ENCODE measurements at places on chromosomes 3 and 15.

- DNase-seq, result no peak
Observed at GRCh38 chr3:98681486-98681885, 81.7 kb upstream of the ST3GAL6 start.

- peak; percentile 54 for DNase-seq
Observed at GRCh38 chr15:58212909-58213526, 74.8 kb downstream of the AQP9 start.

DNA sequence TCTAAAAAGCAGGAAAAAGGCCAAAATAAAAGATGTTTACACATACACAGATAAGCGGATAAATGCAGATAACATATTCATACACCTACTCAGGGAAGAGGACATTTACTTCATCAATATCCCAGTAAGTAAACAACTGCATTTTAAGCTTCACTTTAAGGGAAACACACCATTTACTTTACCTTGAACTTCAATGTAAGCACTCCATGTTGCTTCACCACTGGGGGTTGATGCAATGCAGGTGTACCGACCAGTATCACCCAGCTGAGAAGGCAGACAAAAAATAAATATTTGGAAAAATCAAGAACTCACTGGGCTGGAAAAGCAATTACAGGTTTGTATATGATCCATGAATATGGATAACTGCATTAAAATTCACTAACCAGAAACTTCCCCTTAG, 1099.5 kb downstream of the ROBO1 start:
- DNase-seq, result peak; percentile 39

DNA sequence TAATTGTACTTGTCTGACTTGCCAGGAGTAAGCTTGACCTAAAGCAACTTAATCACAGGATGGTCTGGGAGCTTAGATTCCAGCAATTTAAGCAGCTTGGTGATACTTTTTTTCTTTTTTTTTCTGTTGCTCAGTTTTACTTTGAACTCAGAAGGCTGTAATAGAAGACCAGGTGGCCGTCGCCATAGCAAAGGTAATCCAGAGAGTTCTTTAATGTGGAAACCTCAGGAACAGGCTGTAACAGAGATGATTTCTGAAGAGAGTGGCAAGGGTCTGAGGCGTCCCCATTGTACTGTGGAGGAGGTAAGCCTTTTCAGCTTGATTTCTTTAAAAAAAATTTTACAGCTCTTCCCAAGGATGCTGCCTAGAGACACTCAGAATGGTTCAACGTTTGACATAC, 20.1 kb downstream of the SENP2 start:
- DNase-seq, result no peak

DNA sequence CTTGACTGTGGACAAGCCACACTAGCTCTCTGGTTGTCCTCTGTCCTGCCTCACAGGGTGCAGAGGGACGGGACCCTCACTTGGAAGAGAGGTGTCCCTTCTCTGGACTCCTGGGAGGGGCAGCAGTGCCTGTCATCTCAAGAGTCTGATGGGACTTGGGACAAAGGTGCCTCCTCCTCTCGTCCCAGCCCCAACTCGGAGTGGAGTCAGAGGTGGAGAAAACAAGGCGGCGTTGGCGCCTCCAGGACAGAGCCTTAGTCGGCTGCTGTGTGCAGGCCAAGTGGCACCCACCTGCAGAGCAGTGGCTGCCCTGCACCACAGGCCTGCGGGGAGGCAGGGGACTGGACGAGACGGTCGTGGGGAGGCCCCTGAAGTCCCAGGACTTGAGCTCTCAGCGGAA, 9.4 kb upstream of the SEC13 start:
- no peak for DNase-seq

DNA sequence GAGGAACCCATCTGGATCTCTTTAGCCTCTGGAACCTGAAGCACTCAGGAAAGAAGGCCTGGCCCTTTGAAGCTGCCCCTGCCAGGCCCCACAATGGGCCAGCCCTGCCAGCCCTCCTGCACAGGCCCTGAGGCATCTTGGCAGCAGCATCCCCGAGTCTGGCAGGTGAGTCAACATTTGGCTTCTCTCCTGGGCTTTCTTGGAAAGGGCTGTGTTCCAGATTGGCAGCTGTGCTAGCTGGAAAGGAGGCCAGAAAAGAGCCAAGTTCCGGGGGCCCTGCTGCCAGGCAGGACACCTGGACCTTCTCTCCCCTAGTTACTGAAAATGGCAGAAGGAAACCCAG, 187.2 kb downstream of the SHQ1 start:
- peak; percentile 78 for DNase-seq

- DNase-seq, result no peak
Observed at GRCh38 chr3:172208586-172209332, 169.4 kb downstream of the FNDC3B start.

DNA sequence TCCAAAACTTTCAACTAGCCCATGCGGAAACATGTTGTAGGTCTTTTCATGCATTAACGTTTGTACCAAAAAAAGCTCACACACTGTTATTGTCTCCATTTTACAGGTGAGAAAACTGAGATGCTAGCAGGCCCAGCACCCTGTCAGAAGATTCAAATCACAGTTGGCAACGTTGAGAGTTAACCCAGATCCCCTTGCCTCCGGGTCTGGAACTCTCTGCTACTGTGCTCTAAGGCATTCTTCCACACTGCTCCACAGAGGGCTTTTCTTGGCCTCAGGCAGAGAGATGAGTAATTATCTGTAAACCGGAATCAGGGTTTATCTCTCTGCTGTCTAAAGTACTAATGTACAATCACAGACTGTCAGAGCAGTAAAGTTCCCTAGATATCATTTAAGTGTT, 186.0 kb upstream of the LPP start:
- DNase-seq, result no peak

DNA sequence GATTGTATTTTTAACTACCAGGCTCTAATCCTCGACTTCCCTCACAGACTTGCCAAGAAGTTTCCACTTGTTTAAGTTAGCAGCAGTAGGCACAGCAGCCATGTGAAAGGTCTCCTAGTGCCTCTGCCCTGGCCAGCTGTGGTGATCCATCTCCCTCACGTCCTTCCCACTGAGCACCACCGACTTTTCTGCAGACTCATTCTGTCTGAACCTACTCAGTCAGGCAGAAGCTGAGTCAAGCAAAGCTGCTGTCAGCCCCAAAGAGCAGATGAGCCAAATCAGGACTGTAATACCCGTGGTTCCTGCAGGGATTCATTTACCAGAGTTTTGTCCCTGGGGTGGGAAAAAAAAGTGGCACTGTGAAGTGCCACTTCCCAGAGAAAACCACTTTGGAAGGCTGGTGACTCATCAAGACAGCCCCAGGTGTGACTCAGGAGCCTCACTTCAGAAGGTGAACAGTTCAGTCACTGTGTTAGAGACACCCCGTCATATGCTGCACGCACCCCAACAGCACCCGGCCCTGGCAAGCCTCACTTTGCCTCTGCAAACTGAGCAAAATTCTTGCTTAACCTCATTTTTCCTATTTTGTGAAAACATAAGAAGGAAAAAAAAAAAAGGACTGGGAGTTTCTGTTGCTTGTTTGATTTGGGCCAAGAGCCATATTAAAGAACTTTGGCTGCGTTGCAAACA, 76.0 kb downstream of the WWTR1 start:
- no peak for DNase-seq

- DNase-seq, result no peak
Observed at GRCh38 chr15:63582718-63583426, 14.3 kb upstream of the FBXL22 start.

DNA sequence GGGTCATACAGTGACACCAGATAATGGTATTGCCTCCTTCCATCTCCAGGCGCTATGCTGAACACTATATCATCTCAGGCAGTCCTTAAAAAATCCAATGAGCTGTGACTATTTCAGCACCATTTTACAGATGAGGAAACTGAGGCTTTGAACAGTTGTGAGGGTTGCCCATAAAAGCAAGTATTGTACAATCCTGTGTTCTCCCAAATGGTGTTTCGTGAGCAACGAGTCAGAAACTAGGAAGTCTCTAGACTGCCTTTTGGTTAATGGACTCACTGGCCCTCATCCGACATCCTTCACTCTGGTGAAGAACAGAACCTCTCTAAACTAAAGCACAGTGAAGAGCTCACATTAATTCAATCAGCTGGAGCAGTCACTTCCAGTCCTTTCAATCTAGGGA, 61.8 kb downstream of the ATP8B4 start:
- no peak for DNase-seq

GRCh38 chr3:44969154-44969827, 6.7 kb downstream of the ZDHHC3 start:
- DNase-seq, result no peak

DNA sequence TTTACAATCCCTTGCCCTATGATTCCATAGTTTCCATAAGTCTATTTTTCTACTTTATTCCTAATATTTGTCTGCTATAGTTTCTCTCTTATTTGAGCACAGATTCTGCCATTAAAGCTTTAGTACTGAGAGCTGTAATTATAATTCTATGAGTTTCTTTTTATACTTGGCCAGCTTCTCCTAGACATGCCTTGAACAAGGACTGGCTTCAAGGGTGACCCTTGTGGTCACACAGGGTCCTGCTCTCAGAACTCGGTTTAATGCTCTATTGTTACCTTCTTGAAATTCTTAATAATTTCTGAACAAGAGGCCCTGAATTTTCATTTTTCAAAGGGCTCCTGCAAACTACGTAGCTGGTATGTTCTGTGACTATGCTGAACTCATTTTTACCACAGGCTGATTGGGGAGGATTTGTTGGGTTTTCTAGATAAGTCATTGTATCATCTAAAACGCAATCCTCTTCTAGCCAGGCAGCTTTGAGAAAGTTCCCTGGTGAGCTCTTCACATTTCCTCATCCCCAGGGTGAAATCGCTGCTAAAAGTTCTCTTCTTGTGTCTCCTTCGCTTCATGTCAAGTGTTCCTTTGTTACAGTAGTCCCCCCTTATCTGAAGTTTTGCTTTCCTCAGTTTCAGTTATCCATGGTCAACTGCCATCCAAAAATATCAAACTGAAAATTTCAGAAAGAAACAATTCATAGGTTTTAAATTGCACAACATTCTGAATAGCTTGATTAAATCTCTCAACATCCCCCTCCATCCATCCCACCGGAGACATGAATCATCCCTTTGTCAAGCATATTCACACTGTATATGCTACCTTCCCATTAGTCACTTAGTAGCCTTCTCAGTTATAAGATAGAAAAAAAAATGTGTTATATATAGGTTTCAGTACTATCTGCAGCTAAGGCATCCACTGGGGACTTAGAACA, 12.6 kb upstream of the PLCL2 start:
- DNase-seq, result no peak

- DNase-seq, result no peak
Observed at GRCh38 chr3:21407743-21408142, 343.3 kb downstream of the ZNF385D start.

DNA sequence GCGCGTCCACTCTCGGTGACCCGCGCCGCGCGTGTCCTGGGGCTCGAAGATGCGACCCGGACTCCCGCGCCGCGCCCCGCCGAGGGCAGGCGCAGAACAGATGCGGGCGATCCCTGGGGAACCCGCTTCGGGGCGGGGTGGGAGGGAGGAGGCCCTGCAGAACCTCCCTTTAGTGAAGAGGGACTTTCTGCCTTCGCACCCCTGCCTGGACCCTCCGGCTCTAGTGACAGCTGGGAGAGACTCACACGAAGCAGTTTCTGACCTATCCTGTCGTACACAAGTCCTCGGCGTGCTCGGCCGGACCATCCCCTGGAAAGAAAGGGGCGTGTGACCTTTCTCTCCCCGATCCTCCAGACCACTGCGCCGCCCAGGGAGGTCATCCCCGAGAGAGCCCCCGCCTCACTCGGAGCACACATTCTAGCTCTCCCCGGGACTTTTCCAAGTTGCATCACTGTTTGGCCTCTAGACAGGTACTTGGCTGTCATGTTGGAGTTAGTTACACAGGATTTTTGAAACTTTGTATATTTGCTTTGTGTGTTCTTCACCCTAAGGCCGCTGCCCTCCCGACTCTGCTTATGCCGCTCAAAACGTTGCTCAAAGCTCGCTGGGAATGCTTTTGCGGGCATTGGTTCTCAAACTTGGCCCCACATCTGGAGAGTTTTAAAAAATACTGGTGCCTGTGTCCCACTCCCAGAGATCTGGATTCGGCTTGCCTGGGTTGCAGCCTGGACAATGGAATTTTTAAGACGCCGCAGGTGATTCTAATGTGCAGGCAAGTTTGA, 582 bp downstream of the CGNL1 start:
- peak; percentile 34 for DNase-seq

- DNase-seq, result no peak
Observed at GRCh38 chr3:164604687-164605086, 473.6 kb downstream of the SI start.

DNA sequence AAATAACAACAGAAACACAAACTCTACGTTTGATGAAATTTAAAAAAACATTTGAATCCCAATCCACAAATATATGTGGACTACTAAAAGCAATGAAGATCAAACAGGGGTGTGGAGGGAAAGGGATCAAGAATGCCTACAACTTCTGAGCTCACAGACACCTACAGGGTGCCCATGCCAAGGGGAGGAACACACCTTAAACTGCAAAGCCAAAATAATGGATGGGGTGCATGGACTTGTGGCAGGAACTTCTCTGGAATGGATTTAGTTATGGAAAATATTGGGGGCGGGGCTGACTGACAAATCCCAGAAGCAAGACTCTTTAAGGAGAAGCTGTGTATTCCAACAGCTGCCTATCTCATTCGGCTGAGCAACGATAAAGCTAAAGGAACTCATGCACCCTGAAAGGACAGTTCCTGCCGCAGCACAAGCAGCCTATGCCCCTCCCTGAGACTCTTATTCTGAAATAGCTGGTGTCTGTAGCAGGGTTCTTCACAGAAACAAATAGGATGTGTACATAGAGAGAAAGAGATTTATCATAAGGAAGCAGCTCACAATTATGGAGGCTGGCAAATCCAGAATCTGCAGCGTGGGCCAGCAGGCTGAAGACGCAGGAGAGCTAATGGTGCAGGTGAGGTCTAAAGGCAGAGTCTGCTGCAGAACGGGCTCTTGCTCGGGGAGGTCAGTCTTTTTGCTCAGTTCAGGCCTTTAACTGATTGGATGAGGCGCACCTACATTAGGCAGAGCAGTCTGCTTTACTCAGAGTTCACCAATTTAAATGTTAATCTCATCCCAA, 24.5 kb upstream of the PLA2G4D start:
- DNase-seq, result peak; percentile 62
